ENCODE measurements at places on chromosomes 1 and 21.
A peak's percentile ranks its signal among the peaks of the same experiment; 100 is the strongest.

- no peak for DNase-seq
These were observed 8.5 kb upstream of the CD58 start for GRCh38 chr1:116579259-116579875.

DNA sequence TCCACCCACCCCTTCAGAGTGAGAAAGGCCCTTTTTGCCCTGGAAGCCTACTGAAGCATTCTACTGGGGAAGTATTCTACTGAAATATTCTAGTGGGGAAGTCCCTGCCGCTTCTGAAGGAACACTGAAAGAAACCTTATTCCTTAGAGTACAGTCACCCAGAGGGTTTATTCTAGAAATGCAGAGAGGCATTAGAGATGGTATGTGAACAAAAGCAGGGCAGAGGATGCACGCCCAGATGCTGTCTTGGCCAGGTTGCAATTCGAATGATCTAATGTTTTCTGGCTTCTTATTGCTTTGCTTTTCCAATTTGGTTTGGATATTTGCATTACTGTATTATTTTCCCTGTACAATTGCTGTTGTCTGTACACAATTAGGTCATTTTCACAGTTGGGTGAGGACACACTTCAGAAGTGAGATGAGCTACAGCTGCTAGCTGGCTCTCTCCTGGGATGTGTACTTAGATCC is 37.1 kb downstream of the CCN1 start:
- no peak for DNase-seq

DNA sequence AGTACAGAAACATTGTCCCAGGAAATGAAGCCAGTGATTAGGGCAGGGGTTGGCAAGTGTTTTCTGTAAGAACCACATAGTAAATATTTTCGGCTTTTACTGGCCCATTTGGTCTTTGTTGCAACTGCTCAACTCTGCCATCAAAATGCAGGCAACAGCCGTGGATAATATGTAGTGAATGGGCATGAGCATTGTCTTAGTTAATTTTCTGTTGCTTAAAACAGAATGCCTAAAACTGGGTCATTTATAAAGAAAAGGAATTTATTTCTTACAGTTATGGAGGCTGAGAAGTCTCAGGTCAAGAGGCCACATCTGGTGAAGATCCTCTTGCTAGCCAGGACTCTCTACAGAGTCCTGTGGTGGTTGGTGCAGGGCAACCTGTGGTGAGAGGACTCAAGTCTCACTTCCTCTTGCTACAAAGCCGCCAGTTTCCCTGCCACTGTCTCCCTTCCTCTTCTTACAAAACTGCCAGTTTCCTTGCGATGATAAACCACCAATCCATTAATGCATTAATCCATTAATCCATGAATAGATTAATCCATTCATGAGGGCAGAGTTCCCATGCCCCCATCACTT is 166.4 kb downstream of the PSMG1 start:
- DNase-seq, result peak; percentile 49

DNA sequence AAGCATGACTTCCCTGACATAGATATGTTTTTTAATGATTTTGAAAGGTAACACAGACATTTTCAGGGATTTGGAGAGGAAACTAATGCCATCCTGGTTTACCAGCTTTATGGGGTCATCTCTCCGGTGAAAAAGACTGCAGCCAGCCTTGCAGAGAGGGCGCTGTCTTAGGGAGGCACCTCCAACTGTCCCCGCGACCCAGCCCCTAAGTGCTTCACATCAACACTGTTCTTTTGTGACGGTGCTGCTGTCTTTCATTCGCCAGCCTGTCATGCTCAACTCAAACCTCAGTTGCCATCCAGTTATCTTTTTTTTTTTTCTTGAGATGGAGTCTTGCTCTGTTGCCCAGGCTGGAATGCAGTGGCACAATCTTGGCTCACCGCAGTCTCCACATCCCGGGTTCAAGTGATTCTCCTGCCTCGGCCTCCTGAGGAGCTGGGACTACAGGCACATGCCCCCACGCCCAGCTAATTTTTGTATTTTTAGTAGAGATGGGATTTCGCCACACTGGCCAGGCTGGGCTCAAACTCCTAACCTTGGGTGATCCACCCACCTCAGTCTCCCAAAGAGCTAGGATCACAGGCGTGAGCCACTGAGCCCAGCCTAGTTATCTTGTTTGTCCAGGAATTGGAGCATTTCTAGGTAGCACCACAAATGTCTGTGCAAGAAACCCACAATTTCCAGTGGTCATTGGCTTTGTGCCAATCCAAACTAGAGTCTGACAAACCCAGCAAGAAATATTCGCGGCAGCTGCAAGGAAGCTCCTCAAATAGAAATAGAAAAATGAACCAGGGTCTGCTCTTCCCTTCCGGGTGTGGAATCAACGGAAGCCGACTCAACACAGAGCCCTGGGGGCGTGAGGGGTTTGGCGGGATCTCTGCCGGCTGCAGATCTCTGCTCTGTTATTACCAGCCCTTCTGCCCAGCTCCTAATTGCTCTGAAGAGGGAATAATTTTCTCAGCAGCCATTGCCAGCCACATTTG is 24.2 kb downstream of the PDE9A start:
- DNase-seq, result peak; percentile 40

- no peak for DNase-seq
These were observed 30.1 kb downstream of the PRDM15 start for GRCh38 chr21:41848958-41849580.

DNA sequence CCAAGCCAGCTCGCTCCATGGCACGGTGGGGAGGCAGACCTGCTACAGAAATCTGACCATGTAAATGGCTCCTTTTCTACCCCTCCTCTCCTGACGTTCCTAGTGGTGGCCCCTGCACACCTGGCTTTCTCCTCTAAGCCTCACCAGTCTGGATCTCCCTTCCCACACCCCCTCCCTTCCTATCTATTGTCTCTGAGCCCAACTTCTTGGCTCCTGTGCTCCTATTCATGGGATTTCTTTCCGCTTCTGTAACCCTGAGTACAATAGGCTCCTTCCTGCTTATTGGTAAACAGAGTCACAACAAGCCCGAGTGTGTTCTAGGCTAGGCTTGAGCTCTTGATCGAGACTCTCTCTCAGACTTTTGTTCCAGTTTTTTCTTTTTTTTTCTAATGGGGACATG is 17.6 kb downstream of the OPTC start:
- no peak for DNase-seq

- no peak for DNase-seq
These were observed 65.8 kb downstream of the NIBAN1 start for GRCh38 chr1:184908506-184908905.

GRCh38 chr1:72724951-72725861 is 442.9 kb upstream of the NEGR1 start:
- DNase-seq, result no peak
